Stimulated activated CD4-positive, alpha-beta T cell treated with anti-CD3 and anti-CD28 coated beads, TNF-alpha, amount 100 ng/mL, for 1 hour (primary cell): ENCODE measurements at places on chromosomes 16 and 17.
A peak's percentile ranks its signal among the peaks of the same experiment; 100 is the strongest.

DNA sequence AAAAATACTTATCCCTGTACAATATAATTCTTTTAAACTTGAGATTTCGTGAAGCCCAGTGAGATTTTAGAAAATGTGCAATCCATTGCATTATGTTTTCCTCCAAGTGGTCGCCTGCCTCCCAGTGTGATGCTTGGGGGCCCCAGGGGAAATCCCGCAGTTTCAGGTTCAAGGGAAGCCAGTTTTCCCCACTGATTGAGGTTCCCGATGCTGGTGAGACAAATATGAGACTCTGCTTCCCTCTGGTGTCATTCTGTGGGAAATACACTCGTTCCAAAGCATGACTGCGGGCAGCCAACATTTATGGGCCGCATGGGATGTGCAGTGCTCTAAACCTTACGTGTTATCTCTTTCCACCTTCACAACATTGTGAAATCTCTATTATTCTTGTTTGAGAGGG lies 200.8 kb downstream of the PRKCB start:
- DNase-seq, result no peak

DNA sequence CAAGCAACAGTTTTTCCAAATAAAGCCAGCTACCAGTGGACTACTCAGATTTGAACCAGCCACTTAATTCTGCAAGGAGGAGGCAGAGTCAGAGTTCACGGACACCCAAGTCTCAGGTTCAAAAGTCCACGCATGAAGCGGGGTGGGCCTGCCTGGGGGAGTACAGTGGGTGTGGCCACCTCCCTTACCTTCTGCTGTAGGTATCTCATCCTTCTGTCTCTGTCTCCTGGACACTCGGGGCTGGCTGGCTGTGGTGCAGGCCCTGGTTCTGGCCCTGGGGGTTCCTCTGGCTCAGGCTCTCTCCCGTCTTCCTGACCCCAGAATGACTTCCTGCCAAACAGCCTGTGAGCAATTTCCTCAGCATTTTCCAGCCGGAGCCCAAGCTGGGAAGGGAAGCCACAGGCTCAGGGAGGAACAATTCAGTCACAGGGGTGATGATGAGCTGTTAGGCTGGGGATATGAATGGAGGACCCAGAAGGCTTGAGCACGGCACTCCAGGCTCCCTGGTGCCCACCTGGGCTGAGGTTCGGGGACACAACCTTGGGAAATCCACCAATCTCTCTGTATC lies 101.9 kb downstream of the LITAF start:
- no peak for DNase-seq

DNA sequence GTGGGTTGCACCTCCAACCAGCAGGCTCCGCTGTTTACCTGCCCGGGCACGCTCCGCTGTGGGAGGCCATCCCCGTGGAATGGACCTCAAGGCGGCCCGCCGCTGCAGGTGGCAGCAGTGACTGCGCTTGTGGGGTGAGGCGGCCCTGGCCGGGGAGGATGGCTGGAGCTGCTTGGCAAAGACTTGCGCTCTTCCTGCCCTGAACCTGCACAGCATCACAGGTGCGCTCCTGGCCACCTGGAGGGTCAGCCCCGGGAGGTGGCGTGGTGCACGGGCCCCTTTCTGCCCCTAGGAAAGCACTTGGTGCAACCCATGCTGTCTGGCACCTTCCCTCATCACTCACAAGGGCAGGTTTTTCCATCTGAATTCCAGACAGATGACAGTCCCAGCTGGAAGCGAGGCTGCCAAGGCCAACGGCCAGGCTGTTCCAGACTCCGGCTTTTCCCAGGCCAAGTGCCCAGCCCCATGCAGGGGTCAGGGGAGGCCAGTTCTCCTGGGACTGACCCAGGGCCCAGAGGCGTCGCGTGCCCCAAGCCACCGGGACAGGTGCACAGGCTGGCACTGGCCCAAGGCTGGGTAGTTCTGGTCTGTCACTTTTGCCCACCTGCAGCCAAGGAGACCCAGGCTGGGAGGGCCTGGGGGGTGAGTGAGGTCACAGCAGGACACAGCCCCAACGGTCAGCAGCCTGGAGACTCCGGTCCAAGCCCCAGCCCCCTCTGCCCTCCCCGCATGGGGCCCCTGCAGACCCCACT lies 13.3 kb downstream of the UTS2R start:
- no peak for DNase-seq

DNA sequence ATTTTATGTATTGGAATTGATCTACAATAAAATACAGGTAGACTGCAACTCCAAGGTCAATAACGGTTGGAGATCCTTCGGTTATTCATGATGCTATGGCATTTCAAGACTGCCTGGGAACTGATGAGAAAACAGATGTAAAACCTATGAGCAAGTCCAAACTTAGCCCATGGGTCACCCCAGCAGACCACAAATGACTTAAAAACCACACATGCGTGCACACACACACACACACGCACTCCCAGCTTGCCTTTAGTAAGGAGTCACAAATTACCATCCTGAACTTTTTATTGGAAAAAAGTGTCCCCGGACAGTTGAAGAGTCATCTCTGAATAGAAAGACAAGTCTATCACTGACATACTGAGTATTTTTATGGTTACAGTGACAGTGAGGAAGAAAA lies 26.7 kb downstream of the TRIM25 start:
- no peak for DNase-seq

- DNase-seq, result no peak
These were observed 9.1 kb downstream of the TIMP2 start for GRCh38 chr17:78915872-78916632.

GRCh38 chr17:20284570-20285295 lies 182.6 kb downstream of the LGALS9B start:
- no peak for DNase-seq

DNA sequence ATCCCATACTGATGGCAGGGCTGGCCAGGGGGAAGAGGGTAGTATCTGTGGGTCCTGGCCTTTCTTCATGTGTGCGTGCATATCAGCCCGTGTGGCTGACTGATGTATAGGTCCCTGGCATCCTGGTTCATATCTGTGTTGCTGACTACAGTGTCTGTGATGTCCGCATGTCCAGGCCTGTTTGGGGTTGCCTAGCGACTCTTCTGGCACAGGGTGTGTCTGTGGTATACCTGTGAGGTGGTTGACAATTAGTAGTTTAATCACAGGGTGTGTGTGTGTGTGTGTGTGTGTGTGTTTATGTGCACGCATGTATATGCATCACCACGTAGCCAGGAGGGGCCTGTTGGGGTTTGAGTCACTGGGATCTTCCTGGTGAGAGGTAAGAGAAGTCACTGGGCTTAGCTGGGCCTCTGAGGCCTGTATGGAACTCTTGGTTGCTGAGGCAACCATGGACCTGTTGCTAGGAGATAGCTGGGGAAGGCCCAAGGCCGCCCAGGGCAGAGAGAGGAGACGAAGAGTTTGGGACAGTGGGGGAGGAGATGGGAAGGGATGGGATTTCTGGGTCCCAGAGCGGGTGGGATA lies 603 bp upstream of the TMEM95 start:
- no peak for DNase-seq

DNA sequence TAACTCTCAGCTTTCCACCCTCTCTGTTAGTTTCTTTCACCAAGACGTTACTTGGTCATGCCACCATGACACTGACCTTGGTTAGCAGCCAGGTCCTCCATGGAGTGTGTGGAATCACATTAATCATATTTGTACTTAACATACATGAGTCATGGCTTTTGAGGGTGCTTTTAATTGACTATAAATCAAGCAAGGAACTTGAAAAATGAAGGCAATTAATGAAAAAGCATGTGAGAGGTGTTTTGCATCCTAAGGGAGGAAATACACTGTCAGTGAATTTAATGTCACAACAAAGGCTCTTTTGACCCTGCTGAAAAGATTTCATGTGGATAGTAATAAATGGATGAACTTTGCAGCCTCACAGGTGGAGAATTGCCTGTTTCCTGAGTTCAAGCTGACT lies 240.7 kb downstream of the CDH13 start:
- DNase-seq, result no peak

DNA sequence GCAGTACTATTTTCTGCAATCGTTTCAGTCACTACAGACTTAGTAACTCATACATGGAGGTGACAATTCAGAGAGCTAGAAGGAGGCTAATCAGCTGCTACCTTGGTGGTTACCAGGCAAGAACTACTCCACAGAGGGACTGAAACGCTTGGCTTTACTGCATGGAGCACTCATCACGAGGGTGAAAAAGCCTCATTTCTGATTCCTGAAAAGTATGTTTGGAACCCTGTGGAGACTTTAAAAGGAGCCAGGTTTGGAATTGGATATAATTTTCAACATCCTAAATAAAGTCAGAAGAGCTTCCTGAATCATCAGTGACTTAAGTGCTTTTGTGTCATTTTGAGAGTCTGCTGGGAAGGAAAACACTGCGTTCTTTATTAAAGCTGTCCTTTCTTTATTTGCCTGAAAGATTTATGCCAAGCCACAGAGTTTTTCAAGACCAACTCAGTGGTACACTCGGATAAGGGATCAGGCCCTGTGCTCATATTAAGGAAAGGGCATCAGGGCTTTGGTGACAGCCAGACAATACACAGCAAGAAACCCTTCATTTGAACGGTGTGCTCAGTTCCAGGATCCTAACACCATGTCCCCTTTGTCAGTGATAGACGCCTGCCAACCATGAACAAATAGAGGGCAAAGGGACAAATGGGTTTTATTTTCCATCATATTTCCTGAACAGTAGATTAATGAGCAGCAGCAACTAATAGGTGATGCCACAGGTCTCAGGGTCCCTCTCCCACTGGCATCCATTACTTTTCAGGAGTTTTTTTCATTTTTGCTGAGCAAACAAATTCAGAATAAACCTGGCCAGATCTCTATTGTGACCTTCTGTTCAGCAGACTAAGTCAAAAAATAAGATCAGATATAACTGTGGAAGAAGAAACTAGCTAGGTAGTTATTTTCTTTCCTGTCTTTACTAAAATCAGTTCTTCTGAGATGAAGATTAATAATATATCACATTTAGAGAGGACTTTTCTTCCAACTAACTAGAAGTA lies 80.5 kb upstream of the CLEC18B start:
- DNase-seq, result no peak

- no peak for DNase-seq
These were observed 2.0 kb downstream of the CBX4 start for GRCh38 chr17:79836972-79837887.

GRCh38 chr16:87303962-87304521 lies 13.2 kb downstream of the C16orf95 start:
- no peak for DNase-seq

DNA sequence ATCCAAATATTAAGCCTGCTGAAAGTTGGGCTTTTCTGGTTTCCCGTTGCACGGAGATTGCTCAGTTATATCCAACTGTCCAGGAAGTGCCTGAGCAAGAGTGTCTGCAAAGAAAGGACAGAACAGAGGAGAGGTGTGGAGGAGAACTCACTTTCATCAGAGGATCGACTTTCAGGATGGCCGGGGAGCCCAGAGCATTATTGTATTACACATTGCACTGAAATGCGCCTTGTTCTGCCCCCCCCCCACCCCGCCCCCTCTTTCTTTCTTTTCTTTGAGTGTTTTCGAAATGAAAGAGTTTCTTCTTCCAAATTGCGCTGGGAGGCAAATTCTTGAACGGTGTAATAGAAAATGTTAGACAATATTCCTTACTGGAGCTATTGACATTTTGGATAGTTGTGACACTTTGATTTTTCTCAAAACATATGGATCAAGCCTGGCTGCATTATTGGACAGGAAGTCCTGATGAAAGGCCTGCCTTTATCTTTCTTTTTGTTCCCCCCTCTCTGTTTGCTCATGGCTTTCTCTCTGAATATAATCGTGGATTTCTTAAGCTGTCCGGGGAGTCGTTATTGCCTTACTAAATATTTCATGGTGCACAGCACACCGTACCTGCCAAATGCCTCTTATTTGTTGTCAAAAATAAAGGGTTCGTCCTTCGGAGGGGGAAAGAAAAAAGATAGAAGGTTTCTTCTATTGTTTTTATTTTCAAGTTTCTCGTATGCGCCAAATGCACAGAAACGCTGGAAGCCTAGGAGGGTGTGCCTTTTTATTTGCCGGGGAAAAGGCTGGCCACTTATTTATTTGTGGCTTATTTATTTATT lies 110.8 kb downstream of the IRX3 start:
- DNase-seq, result no peak

GRCh38 chr16:58012481-58012880 lies 11.3 kb downstream of the USB1 start:
- DNase-seq, result no peak

DNA sequence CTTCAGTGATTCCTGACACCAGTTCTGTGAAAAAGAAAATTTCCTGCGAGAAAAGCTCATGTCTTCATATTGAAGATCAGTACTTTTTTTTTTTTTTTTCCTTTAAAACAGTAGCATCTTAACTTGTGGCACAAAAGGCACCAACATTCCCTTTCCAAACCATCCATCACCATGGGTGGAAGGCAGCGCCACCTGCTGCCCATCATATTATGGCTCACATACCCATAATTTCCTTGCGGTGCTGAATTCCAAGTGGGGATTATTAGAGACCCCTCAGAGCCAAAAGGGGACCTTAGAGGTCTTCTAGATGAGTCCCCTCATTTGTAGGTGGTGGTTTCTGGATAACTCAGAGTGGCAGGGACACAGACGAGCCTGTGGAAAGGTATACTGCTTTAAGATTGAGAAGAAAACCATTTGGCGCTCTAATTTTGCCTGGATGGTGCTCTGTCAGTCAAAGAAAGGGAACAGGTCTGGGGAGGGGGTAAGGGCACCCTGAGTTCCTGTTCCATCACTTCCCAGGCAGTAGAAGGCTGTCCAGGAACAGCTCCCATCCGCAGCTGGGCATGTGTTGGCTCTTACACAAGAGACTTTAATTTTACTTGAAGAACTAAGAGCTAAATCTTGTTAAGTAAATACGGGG lies 7.9 kb upstream of the SOST start:
- peak; percentile 9 for DNase-seq

DNA sequence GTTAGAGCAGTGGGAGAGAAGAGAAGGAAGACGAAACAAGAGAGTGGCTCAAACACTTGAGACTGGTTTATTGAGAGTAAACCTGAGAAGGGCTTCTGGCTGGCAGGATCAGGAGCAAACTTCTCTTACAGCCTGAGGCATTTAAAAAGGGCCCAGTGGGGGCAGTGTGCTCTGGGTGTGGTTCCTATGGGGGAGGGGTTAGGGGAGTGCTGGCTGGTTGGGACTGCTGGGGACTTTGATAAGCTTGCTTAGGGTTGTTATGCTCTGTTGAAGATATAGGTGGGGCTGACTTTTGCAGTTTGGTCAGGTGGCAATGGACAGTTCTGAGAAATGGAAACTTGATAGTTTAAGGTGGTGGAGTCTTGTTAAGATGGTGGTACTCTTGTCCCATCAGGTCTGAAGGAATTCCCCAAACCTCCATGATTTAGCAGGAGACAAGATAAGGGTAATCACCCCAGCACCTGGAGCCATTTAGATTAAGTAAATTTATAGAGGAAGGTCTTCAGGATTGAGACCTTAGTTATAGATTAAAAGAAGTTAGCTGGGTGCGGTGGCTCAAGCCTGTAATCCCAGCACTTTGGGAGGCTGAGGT lies 79.3 kb downstream of the EMP2 start:
- DNase-seq, result no peak

- no peak for DNase-seq
These were observed 2.9 kb downstream of the ARSG start for GRCh38 chr17:68294196-68294555.

GRCh38 chr17:80717720-80718083 lies 173.1 kb downstream of the RPTOR start:
- no peak for DNase-seq

GRCh38 chr17:77420804-77421629 lies 280.2 kb downstream of the SEC14L1 start:
- peak; percentile 55 for DNase-seq

- DNase-seq, result no peak
These were observed 2.2 kb upstream of the NF1 start for GRCh38 chr17:31092475-31093064.
